ENCODE measurements at places on chromosomes 13 and 19. TPM values are rescaled to one million over a fixed set of nuclear protein-coding genes. Genes with fewer than 3 reads are reported as not detected.

DNA sequence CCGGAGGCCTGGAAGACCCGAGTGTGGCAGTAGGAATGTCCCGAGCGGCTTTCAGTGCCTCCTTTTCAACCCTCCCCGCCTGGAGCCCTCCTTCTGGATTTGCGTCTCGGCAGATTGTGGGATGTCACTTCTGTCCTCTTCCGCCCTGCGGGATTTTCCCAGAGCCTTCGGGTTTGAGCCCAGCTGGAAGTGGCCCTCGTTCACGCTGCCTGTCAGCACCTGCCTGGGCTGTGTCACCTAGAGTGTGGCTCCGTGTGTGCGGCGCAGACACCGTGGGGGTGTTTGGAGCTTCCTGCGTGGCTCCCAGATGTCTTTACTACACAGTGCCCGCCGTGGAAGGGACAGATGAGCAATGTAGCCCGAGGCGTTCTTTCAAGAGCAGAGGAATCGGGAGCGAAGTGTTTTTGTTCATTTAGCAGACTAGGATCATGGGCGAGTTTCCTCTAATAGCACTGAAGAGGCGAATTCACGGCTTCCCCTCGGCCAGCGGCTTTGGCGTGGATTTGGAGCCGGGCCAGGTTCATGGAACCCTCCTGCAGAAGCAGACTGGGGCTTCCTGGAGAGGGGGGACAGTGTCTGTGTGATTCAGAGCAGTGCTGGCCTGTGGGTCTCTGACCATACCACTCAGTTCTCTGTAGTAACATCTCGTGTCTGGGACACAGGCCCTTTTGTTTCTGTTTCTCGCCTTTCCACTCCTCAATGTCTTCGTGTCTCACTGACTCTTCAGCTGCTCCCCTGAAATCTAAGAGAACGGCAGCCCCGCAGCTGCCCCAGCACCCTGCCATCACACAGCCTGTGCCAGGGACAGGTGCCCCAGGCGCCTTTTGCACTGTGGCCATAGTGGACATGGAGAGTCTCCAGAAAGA, 68.0 kb downstream of the KDM4B start:
- H3K27me3 ChIP-seq, result no peaks in the 10 kb centered on the region
- peak overlapping the region; percentile 51 for H3K27ac ChIP-seq
- DNase-seq, result no peak
- H3K4me3 ChIP-seq, result no peak overlapping the region
- H3K4me1 ChIP-seq, result peaks cover 11% of the 10 kb centered on the region

DNA sequence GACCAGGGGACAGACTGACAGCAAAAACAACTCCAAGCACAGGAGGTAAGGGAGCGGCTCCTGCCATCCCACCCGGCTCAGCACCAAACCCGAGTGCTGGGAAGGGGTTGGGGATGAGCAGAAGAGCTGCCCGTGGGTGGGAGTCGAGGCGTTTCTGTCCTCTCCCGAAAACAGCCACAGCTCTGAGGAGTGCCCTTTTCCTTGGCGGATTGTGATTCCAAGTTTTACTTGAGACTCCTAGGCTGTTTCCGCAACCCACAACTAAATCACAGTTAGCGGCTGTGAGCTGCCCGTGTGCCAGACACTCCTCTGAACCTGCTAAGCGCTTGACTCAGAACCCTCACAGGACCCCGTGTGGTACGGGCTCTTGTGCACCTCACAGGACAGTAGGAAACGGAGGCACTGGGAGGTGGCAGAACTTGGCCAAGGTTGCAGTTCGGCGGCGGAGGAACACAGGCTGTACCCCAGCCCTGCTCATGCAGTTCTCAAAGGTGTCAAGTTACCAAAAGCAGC, 21.4 kb downstream of the CFAP97D2 start:
- H3K4me1 ChIP-seq, result no peaks in the 10 kb centered on the region
- H3K36me3 ChIP-seq, result no peaks in the 10 kb centered on the region
- H3K27me3 ChIP-seq, result no peaks in the 10 kb centered on the region
- DNase-seq, result no peak
- H3K4me3 ChIP-seq, result no peak overlapping the region

GRCh38 chr19:38617764-38618589, at the start of gene MAP4K1:
Gene MAP4K1 (minus strand): TSS chr19:38617953. CDS start chr19:38617895, 58 bp downstream.
- no peaks in the 10 kb centered on the region for H3K27me3 ChIP-seq
- H3K4me3 ChIP-seq, result peak within 1 kb of the TSS; percentile 100
- DNase-seq, result no peak
- H3K27ac ChIP-seq, result peak within 1 kb of the TSS; percentile 98

- peaks cover 10% of the 10 kb centered on the region for H3K27me3 ChIP-seq
- no peak for DNase-seq
- no peak overlapping the region for H3K27ac ChIP-seq
- no peak overlapping the region for H3K4me3 ChIP-seq
Measured at GRCh38 chr19:35294328-35294727, 2.4 kb downstream of the MAG start.

GRCh38 chr13:90498096-90498495, 849.4 kb upstream of the MIR17HG start:
- no peaks in the 10 kb centered on the region for H3K4me1 ChIP-seq
- H3K27me3 ChIP-seq, result no peaks in the 10 kb centered on the region
- no peak overlapping the region for H3K27ac ChIP-seq
- no peak for DNase-seq

GRCh38 chr19:45489216-45489855, 7.5 kb downstream of the RTN2 start:
- no peak overlapping the region for H3K4me3 ChIP-seq
- no peak for DNase-seq
- H3K27me3 ChIP-seq, result no peaks in the 10 kb centered on the region
- H3K36me3 ChIP-seq, result no peaks in the 10 kb centered on the region
- H3K4me1 ChIP-seq, result peaks cover 15% of the 10 kb centered on the region
- no peak overlapping the region for H3K27ac ChIP-seq

DNA sequence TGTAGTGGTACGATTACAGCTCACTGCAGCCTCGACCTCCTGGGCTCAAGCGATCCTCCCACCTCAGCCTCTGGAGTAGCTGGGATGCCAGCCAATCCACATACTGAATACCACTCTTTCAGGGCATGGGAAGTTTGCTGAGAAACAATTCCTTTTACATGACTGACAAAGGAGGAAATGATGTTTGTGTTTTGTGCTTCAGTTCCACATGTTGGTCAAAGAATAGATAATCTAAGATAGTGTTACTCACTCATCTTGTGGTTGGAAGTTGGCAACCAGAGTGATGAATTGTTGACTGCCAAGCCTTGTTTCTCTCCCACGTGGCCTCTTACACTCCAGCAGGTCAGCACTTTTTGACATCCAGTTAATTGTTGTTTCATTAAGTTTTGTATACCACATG, 7.6 kb downstream of the MBD3L2B start:
- no peaks in the 10 kb centered on the region for H3K36me3 ChIP-seq
- H3K4me3 ChIP-seq, result no peak overlapping the region
- DNase-seq, result no peak
- no peak overlapping the region for H3K27ac ChIP-seq
- H3K27me3 ChIP-seq, result no peaks in the 10 kb centered on the region

STARD13 gene
- 12.1 TPM for total RNA-seq

ZNF497 gene
- 4.1 TPM for total RNA-seq

NLRP9 gene
- total RNA-seq, result not detected

SERPINE3 gene
- total RNA-seq, result 0.36 TPM

CELF5 gene
- 2.6 TPM for total RNA-seq

COX7A1 gene
- total RNA-seq, result not detected
